ENCODE measurements at places on chromosomes 5 and 9.
A peak's percentile ranks its signal among the peaks of the same experiment; 100 is the strongest.

- no peak for DNase-seq
These were observed 33.9 kb downstream of the EGFLAM start for GRCh38 chr5:38292228-38292627.

GRCh38 chr9:36149197-36149596 lies 12.7 kb downstream of the GLIPR2 start:
- DNase-seq: no peak

DNA sequence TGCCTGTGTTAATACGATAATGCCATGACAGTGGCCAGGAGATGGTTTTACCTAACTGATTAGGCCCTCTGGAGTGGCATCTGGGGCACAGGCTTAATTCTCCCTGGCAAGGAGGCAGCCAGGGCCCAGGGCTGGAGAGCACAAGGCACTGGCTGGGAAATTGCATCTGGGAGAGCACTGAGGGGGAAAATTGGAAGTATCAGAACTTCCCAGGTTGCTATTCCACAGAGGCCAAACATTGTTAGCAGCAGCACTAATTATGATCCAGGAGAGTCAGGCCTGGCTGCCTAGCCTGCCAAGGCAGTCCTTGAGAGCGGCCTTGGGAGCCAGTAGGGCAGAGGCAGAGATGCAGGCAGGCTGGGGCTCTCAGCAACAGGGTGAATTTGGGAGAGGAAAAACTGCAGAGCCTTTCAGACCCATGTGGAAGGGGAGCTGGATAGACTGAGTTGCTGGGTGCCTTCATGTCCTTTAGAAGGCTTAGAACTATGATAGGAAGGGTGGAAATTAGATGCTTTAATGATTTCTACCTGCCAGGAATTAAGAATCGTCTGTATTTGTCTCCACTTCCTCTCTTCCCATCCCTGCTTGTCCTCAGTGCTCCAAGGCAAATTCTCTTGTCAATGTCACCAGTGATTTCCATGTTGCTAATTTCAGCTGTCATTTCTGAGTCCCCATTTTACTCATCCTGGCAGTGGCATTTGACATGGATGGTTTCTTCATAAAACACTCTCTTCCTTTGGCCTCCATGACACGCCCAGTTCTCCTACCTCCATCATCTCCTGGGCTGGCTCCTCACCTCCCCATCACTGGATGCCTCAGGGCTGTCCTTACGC lies 56.1 kb upstream of the HSPA9 start:
- DNase-seq: no peak

- no peak for DNase-seq
These were observed 185.0 kb downstream of the DIRAS2 start for GRCh38 chr9:90457386-90458190.

- DNase-seq: no peak
These were observed 132.7 kb downstream of the PDE4D start for GRCh38 chr5:59760785-59761348.

GRCh38 chr9:137255448-137256114 lies 454 bp downstream of the NELFB start:
- DNase-seq: no peak

GRCh38 chr9:128911529-128912035 lies 9.2 kb upstream of the PHYHD1 start:
- DNase-seq: no peak

DNA sequence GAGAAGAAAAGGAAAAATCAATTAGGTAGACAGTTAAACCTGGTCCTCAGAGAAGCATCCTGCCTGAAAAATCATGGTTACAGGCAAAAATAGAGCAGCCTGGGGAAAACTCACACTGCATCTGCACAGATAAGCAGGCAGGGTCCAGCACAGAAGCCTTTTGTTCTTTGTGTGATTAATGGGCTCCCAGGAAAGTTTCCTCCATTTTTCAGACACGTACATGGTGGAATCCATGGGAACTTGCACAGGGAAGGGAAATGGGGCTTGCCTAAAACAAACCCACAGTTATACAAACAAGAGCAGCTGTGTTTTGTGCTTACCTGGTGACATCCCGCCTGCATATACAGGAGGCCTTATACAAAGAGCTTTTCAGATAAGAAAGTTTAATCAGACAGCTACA lies 243.9 kb upstream of the ATP10B start:
- DNase-seq: no peak

- DNase-seq: no peak
These were observed 333.9 kb downstream of the DIRAS2 start for GRCh38 chr9:90308691-90309090.

DNA sequence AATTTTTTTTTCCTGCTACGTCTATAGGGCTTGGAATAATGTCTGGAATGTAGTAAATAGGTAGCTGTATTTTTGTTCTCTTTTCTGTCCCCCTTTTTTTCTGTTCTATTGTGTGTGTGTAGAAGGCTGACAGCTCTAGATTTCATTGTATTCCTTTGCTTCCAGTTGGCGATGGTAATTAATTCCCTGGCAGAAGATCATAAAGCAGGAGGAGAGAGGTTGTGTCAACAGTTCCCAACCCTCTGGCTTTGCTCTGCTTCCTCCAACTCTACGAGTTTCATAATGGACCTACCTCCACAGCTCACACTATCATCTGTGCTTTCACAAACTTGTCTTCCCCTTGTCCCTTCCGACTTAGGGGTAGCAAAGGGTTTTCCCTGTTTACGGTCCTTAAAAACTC lies 117.9 kb upstream of the CDH18 start:
- DNase-seq: no peak

DNA sequence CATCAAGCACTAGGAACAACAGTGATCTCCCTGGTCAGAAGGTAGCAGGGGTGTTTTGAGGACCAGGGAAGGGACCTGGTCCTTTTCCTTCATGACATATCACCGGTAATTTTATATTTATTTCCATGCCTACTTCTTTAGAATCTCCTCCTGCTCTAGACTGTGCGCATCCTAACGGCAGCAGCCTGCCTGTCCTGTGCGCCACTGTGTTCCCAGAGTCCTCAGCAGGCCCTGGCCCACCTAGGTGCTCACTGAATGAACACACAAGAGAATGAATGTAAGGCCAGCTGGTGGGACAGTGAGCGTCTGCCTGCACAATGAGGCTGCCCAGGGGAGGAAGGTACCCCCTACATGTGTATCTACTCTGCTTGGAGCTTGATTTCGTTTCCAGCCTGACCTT lies 51.5 kb downstream of the C5orf15 start:
- DNase-seq: no peak

- no peak for DNase-seq
These were observed 135.0 kb upstream of the LHFPL2 start for GRCh38 chr5:78783434-78784130.

- peak; percentile 67 for DNase-seq
These were observed 53.4 kb upstream of the ALDH1B1 start for GRCh38 chr9:38339087-38339486.

DNA sequence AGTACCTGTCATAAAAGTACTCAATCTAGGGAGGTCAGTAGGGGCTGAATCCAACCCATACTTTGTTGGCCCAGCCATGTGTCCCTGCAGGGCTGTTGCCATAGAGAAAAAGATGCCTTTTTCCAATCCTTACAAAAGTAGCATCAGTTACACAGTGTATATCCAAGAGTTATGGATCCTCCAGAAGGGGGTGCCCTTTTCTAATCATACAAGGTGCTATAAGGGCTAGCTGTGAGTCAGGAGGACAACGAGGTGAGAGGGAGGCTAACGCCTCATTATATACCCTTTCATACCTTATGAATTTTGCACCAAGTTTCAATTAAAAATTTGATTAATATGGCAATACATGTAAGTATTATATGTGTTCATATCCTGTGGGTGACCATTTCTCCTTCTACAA lies 4.8 kb downstream of the KIAA0825 start:
- DNase-seq: no peak

GRCh38 chr9:36993933-36994764 lies 39.9 kb downstream of the PAX5 start:
- no peak for DNase-seq

GRCh38 chr5:119395080-119395836 lies 39.4 kb downstream of the TNFAIP8 start:
- DNase-seq: no peak

DNA sequence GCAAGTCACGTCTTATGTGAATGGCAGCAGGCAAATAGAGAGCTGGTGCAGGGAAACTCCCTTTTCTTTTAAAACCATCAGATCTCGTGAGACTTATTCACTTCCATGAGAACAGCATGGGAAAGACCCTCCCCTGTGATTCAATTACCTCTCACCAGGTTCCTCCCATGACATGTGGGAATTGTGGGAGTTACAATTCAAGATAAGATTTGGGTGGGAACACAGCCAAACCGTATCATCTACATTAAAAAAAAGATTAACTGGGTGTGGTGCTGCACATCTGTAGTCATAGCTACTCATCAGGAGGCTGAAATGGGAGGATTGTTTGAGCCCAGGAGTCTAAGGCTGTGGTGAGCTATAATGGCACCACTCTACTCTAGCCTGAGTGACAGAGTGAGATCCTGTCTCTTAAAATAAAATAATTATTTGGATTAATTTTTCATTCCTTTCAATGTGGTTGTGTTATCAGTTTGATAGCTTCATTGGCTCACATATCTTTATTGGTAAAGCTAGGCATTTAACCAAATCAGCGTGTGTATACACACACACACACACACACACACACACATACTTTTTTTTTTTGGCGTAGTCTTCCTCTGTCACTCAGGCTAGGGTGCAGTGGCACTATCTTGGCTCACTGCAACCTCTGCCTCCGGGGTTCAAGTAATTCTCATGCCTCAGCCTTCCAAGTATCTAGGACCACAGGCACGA lies 21.8 kb downstream of the DENND4C start:
- no peak for DNase-seq

- DNase-seq: no peak
These were observed 473.6 kb downstream of the DMAC1 start for GRCh38 chr9:7325995-7326394.

GRCh38 chr5:107365320-107366109 lies 305.2 kb downstream of the EFNA5 start:
- peak; percentile 57 for DNase-seq

DNA sequence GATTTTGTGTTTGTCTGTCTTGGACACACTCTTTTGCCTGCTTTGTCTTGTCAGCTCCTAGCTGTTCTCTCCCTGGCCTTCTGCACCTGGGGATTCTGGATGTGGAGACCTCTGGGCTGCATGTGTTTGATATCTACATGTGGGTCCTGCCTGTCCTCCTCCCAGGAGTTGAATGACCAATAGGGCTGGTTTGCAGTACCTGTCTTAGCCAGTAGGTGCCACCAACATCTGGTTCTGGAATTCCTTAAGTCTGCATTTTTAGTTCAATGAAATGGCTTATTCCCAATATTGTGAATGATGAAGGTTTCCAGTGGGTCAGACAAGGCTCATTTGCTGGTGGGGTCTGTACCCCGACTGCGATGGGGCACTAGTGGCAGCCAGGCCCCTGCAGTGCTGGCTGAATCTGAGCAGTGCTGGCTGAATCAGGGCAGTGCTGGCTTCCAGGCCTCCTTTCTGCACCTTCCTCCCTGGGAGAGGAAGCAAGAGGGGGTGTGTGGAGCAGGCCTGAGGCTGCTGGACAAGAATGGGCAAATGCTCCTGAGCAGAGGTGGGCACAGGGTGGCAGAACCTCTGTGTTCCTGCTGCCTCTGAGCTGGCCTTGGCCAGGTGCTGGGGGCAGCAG lies 73.3 kb downstream of the RXRA start:
- DNase-seq: no peak

GRCh38 chr9:110130791-110131416 lies 77.1 kb downstream of the C9orf152 start:
- no peak for DNase-seq

DNA sequence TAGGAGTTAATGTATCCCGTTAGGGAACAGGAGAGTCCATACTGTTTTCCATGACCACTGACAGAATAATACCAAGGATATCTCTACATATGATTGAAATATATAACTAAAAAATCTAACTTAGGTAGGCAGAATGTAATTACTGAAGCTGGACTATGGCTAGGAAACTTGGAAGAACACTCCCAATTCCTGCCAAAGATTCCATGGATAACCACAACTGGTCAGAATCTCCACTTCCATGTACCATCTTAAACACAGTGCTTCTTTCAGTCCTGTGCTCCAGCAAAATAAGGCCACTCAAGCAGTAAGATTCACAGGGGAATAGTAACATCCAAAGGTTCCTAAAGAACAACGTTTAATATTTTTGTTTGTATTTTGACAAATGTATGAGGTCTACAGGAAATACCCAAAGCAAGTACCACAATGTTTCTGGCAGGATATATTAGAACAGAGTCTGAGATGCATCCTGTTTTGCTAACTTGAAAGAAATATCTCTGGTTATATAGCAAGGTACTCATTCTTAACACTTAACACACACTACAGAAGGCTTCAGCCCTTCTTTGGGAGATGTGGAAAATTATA lies 295.0 kb downstream of the ADAMTS6 start:
- no peak for DNase-seq

DNA sequence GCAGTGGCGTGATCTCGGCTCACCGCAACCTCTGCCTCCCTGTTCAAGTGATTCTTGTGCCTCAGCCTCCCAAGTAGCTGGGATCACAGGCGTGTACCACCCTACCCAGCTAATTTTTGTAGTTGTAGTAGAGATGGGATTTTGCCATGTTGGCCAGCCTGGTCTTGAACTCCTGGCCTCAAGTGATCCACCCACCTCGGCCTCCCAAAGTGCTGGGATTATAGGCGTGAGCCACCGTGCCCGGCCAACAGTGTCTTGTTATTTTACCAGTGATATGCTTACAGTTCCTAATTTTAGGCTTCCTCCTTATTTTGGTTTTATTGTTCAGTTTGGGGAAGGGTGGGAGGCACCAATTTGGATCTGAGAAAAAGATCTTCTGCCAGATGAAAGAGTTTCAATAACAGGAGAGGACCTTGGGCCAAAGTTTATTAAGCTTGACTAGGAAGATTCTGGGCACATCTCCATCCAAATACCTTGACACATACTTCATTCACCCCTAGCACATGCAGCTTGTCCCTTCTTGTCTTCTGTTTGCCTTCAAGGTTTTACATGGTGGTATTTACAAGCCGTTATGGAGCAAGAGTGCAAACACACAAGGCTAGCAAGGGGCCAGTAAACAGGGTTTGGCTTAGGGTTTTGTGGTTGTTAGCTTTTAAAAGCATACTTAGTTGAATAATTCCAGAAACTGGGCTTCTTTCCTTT lies 168.1 kb upstream of the DMRT1 start:
- DNase-seq: no peak

DNA sequence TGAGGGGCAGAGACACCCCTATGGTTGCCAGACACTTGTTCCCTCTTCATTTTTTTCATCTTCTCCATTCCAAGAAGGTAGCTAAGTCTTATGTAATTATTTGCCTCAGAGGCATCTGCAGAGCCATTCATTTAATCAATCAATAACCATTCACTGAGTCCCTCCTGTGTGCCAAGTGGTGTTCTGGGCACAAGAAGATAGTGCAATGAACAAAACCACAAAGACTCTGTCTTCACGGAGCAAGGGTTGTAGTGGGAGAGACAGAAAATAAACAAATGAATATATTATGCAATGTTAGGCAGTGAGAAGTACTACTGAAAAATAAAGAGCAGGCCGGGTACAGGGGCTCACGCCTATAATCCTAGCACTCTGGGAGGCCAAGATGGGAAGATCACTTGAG lies 41.4 kb upstream of the CTNNA1 start:
- DNase-seq: no peak

GRCh38 chr9:12955510-12956163 lies 180.8 kb downstream of the LURAP1L start:
- no peak for DNase-seq

GRCh38 chr5:144032375-144032774 lies 138.1 kb downstream of the YIPF5 start:
- no peak for DNase-seq

Measured in GM04503 (cell line).